ENCODE measurements at places on chromosomes 16 and 17.

GRCh38 chr16:12613131-12613991 lies 190.3 kb downstream of the CPPED1 start:
- DNase-seq: no peak

DNA sequence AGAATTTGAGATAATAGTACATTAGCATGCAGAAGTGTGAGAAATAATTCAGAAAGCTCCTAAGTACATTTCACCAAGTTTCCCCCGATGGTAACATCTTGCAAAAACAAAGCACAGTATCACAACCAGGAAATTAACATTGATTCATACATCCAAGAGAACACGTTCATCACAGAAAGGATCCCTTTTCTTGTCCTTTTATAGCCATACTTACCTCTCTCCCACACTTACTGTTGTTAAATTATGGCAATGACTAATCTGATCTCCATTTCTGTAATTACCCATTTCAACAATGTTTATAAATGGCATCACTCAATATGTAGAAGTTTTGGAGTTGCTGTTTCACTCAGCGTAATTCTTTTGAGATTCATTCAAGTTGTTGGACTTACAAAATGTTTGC lies 1260.0 kb downstream of the CDH8 start:
- no peak for DNase-seq

DNA sequence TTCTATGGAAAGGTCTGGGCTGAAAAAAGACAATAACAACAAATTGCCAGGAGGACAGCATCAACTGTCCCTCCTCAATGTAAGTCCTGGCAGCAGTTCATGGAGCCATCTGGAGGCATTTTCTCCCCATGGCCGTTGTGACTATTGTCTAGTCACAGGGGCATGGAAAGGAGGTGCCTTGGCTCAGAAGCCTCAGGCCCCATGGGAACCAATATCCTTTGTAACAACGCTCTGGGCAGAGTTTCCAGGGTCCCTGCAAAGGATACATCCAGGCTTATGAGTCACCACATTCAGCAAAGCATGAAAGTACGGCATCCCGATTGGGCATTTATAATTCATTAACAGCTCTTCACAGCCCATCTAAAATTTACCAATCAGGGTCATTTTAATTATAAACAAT lies 85.2 kb downstream of the GLG1 start:
- DNase-seq: no peak

- no peak for DNase-seq
These were observed 10.7 kb downstream of the PROCA1 start for GRCh38 chr17:28700830-28701492.

DNA sequence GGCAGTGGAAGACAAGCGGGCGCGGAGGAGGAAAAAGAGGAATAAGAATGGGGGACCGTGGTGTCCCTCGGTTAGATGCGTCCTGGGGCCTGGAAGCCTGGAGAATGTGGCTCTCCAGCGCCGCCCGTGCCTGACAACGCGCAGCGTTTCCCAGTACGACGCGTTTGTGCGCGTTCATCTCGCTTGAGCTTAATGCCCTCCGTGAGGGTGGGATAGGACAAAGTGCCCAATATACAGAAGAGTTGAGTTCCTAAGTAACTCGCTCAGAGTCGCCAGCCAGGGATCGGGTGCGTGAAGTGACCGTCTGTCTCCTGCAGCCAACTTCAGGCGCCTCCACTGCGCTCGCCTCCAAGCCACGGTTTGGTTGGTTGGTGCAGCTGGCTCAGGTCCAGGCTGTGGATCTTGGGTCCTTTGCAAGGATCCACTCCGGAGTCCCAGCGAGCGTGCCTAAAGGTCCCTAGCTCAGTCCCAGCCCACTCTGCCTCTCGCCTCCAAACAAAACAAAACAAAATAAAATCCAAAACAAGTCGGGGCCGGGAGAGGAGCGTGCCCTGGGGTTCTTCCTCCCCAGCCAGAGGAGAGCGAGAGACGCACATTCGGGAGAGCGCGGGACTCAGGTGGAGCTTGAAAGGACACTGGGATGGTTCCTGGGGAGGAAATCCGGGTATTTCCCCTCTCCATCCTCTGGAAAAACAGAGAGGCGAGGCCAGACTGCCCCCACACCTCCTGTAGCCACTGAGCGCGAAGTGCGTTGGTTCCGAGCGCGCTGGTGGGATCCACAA lies 974 bp downstream of the GALR2 start:
- no peak for DNase-seq
